ENCODE measurements at places on chromosomes 3 and 15. TPM values are rescaled to one million over a fixed set of nuclear protein-coding genes. Genes with fewer than 3 reads are reported as not detected.

GRCh38 chr15:98304371-98304770 lies 343.9 kb downstream of the ARRDC4 start:
- no peak overlapping the region for H3K27ac ChIP-seq
- no peak for DNase-seq
- no peaks in the 10 kb centered on the region for H3K27me3 ChIP-seq
- no peaks in the 10 kb centered on the region for H3K36me3 ChIP-seq
- H3K4me1 ChIP-seq: no peaks in the 10 kb centered on the region
- no peak overlapping the region for H3K4me3 ChIP-seq

GRCh38 chr3:3170998-3171397 lies 8.5 kb downstream of the CRBN start:
- no peak for DNase-seq
- H3K27ac ChIP-seq: no peak overlapping the region
- H3K36me3 ChIP-seq: peaks cover 46% of the 10 kb centered on the region
- H3K4me3 ChIP-seq: no peak overlapping the region

DNA sequence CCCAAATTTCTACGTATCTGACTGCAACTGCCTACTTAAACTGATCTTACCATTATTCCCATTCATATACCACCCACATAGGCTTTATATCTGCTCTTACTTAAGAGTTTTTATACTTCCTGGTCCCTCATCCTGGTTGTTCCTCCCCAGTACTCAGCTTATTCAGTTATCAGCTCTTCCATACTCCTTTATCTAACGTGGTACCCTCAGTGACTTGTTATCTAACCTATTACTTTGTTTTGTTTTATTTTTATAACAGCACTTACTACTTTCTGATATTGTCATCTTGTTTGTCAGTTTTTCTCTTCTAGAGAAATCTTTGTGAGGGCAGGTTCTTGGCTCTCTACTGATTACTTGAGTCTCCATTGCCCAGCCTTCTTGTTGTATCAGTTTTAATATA lies 100.6 kb downstream of the ZNF609 start:
- H3K4me1 ChIP-seq: peaks cover 6% of the 10 kb centered on the region
- peaks cover under 1% of the 10 kb centered on the region for H3K36me3 ChIP-seq
- H3K27me3 ChIP-seq: no peaks in the 10 kb centered on the region

DNA sequence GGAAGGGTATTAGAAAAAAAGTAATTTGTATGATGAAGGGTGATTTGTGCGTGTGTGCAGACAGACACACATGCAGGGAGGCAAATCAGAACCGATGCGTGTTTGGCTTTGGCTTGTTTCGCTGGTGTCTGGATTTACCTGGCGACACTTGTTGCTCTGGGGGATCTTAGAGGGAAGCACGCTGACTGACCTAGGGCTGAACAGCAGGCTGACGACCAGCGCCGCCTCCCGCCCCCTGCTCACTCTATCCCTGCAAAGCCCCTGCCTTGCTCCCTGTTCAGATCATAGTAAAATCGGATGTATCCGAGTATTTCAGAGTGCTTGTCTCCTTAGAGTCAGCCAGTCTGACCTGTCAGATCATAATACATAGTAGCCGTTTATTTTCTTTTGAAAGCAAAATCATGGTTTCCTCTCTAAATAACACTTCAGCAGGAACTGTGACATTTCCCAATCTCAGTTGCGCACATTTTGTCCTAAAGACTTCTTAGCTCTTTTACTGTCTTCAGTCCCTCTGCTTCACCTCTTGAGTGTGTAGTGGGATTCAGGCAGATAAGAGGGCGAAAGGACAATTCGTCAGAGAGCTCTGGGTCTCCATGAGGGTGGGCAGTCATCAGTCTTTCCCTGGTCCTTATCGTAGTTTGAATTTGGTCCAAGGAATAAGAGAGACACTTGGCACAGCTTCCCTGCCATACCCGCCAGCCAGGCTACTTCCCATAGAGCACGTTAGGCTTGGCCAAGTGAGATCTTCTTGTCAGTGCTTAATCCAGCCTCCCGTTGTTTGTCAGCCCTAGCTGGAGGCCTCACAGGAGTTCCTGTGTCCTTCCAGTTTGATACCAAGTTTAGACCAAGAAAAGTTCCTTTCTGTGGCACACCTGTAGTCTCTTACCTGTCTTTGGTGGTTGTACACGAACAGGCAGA lies 97.4 kb downstream of the PGPEP1L start:
- no peaks in the 10 kb centered on the region for H3K27me3 ChIP-seq
- H3K27ac ChIP-seq: no peak overlapping the region
- H3K4me3 ChIP-seq: no peak overlapping the region
- DNase-seq: no peak
- peaks cover 52% of the 10 kb centered on the region for H3K4me1 ChIP-seq

- H3K4me3 ChIP-seq: no peak overlapping the region
- peaks cover 46% of the 10 kb centered on the region for H3K4me1 ChIP-seq
- H3K27ac ChIP-seq: no peak overlapping the region
- DNase-seq: no peak
- no peaks in the 10 kb centered on the region for H3K36me3 ChIP-seq
These were observed 39.2 kb upstream of the LEKR1 start for GRCh38 chr3:156787001-156787400.

DNA sequence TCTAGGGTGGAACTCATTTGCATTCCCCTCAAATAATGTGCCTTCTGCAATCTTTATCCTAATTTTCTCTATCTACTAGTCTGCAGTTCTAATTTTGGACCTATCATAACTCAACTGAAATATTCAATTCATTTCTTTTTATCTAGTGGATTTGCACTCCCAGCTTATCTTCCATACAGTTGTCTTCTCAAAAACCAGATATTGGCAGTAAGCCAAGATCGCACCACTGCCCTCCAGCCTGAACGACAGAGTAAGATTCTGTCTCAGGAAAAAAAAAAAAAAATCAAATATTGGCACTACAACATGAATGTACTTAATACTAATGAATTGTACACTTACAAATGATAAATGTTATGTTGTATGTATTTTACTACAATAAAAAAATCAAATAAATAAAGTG lies 18.0 kb upstream of the CHMP2B start:
- peaks cover 8% of the 10 kb centered on the region for H3K4me1 ChIP-seq
- no peaks in the 10 kb centered on the region for H3K36me3 ChIP-seq
- no peak for DNase-seq
- H3K4me3 ChIP-seq: no peak overlapping the region
- no peak overlapping the region for H3K27ac ChIP-seq

- H3K4me3 ChIP-seq: no peak overlapping the region
- no peak for DNase-seq
- no peak overlapping the region for H3K27ac ChIP-seq
- no peaks in the 10 kb centered on the region for H3K36me3 ChIP-seq
- H3K27me3 ChIP-seq: no peaks in the 10 kb centered on the region
These were observed 68.8 kb downstream of the FOXB1 start for GRCh38 chr15:60072826-60073465.

GRCh38 chr3:12833222-12834161 lies 7.9 kb downstream of the RPL32 start:
- no peak for DNase-seq
- no peaks in the 10 kb centered on the region for H3K4me1 ChIP-seq
- peaks cover 85% of the 10 kb centered on the region for H3K36me3 ChIP-seq

DNA sequence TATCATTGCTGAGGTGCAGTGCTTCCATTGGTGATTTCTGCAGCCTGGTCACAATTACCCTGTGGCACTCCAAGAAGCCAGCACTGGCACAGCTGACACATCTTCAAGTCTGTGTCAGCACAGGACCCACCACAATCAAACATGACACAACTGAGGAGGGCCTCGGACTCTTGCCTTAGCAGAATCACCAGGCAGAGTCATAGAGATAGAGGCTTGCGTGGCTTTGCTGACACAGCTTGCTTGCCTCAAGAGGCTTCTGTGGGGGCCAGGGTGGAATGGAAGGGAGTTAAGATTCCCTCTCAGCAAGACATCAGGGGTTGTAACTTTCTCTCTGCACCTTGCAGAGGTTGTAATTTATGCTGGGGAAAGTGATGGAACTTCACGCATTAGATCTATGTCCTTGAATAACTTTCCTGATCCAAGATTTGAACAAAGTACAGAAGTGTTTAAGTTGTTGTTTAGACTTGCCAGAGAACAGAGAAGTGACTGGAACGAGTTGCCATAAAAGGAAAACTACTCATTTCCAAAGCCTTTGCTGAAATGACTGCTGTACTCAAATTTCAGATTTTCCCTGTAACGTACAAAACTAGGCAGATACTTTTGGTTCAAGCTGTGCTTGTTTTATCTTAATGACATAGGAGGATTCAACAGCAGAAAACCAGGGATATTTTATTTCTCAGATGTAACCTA lies 170.7 kb downstream of the DIPK2A start:
- DNase-seq: no peak
- H3K4me1 ChIP-seq: no peaks in the 10 kb centered on the region
- no peak overlapping the region for H3K27ac ChIP-seq
- H3K4me3 ChIP-seq: no peak overlapping the region
- no peaks in the 10 kb centered on the region for H3K36me3 ChIP-seq
- no peaks in the 10 kb centered on the region for H3K27me3 ChIP-seq

DNA sequence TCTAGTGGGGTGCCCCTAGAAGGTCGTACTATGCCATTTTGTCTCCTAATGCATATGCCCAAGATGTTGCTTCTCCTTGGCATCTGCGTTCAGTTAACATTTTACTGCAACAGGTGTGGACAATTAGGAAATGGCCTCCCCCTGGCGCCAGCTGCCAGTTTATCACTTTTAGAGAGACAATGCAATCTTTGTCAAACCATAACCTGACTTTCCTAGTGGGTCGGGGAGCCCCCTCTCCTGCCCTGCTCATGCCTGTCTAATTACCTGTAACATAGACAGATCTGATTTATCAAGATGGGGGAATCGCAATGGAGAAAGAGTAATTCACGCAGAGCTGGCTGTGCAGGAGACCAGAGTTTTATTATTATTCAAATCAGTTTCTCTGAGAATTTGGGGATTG lies 353.7 kb upstream of the SGO1 start:
- no peak overlapping the region for H3K4me3 ChIP-seq
- H3K27me3 ChIP-seq: no peaks in the 10 kb centered on the region
- no peak for DNase-seq
- H3K36me3 ChIP-seq: no peaks in the 10 kb centered on the region
- no peaks in the 10 kb centered on the region for H3K4me1 ChIP-seq

- H3K4me1 ChIP-seq: peaks cover 19% of the 10 kb centered on the region
- no peak for DNase-seq
- no peak overlapping the region for H3K27ac ChIP-seq
- H3K4me3 ChIP-seq: no peak overlapping the region
- no peaks in the 10 kb centered on the region for H3K36me3 ChIP-seq
- H3K27me3 ChIP-seq: no peaks in the 10 kb centered on the region
These were observed 314.5 kb upstream of the CCDC54 start for GRCh38 chr3:107062787-107063186.

DNA sequence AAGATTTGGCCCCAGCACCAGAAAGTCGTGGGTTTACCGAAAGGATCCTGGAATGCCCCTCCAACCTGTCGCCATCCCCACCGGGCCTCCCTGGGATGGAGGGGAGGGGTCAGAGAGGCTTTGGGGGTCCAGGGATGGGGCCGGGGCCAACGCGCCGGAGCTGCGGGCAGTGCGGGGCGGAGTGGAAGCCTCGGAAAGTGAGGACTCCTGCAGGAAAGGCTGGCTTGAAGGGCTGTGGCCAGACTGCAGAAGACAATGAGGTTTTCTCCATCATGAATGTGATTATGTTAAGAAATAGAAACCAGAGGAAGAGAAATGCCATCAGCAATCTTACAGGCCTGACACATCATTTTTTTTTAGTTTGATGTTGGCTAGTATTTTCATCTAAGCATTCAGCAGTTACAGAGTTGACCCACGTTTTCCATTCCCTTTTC lies 738 bp downstream of the YEATS2 start:
- H3K4me3 ChIP-seq: peak overlapping the region; percentile 100
- peaks cover 4% of the 10 kb centered on the region for H3K4me1 ChIP-seq
- H3K36me3 ChIP-seq: peaks cover 6% of the 10 kb centered on the region
- H3K27ac ChIP-seq: peak overlapping the region; percentile 87

DNA sequence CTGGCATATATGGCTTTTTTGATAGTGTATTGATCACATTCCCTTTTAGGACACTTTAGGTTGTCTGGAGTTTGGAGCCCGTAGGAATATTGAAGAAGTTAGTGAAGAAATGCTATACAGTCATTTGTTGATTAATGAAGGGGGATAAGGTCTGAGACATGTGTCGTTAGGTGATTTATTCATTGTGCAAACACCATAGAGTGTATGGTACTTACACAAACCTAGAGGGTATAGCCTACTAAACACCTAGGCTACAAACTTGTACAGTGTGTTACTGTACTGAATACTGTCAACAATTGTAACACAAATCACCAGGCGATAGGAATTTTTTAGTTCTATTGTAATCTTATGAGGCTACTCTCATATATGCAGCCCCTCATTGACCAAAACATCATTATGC lies 3.3 kb downstream of the TPM1 start:
- DNase-seq: no peak
- no peaks in the 10 kb centered on the region for H3K27me3 ChIP-seq
- peak overlapping the region; percentile 91 for H3K27ac ChIP-seq

- H3K4me1 ChIP-seq: no peaks in the 10 kb centered on the region
- no peaks in the 10 kb centered on the region for H3K27me3 ChIP-seq
- H3K27ac ChIP-seq: no peak overlapping the region
- no peak overlapping the region for H3K4me3 ChIP-seq
- DNase-seq: no peak
- no peaks in the 10 kb centered on the region for H3K36me3 ChIP-seq
These were observed 68.8 kb upstream of the TMEM115 start for GRCh38 chr3:50428007-50428633.

DNA sequence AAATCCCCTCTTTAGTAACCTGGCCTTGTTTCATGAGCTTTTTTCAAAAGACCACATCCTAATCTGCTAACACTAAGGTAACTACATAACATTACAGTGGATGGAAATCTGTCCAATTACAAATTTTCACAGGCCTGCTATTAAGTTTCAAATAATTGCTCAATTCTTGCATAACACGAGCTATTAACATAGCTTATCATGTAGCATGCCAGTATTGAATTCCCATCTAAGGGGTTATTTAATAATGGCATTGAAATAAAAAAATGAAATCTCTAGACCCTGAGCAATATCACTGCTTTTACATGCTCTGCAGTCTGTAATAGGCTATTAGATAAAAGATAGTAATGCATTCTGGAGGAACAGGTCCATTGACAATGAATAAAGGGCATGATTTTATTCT lies 748.3 kb upstream of the NECTIN3 start:
- no peak overlapping the region for H3K27ac ChIP-seq
- no peak for DNase-seq
- H3K36me3 ChIP-seq: no peaks in the 10 kb centered on the region

GRCh38 chr15:57321973-57322601 lies 54.2 kb upstream of the CGNL1 start:
- H3K4me3 ChIP-seq: no peak overlapping the region
- no peak for DNase-seq
- H3K36me3 ChIP-seq: no peaks in the 10 kb centered on the region
- no peaks in the 10 kb centered on the region for H3K27me3 ChIP-seq
- H3K4me1 ChIP-seq: peaks cover 26% of the 10 kb centered on the region
- H3K27ac ChIP-seq: no peak overlapping the region

- H3K27ac ChIP-seq: no peak overlapping the region
- H3K27me3 ChIP-seq: no peaks in the 10 kb centered on the region
- DNase-seq: no peak
- no peaks in the 10 kb centered on the region for H3K36me3 ChIP-seq
These were observed 10.6 kb downstream of the FAM107A start for GRCh38 chr3:58566398-58567250.

Gene TMEM202
- total RNA-seq: not detected

Gene SCG5
- total RNA-seq: 0.87 TPM

Gene NUSAP1
- total RNA-seq: 175 TPM

Gene CHRNA7
- total RNA-seq: 0.09 TPM

Gene KLHL40
- not detected for total RNA-seq

Gene PLSCR2
- not detected for total RNA-seq

Gene SNX33
- 6.1 TPM for total RNA-seq

Measured in SJSA1 (cell line).